NCI-H2171 (cell line): ENCODE measurements at places on chromosomes 2 and 18.
A peak's percentile ranks its signal among the peaks of the same experiment; 100 is the strongest.

DNA sequence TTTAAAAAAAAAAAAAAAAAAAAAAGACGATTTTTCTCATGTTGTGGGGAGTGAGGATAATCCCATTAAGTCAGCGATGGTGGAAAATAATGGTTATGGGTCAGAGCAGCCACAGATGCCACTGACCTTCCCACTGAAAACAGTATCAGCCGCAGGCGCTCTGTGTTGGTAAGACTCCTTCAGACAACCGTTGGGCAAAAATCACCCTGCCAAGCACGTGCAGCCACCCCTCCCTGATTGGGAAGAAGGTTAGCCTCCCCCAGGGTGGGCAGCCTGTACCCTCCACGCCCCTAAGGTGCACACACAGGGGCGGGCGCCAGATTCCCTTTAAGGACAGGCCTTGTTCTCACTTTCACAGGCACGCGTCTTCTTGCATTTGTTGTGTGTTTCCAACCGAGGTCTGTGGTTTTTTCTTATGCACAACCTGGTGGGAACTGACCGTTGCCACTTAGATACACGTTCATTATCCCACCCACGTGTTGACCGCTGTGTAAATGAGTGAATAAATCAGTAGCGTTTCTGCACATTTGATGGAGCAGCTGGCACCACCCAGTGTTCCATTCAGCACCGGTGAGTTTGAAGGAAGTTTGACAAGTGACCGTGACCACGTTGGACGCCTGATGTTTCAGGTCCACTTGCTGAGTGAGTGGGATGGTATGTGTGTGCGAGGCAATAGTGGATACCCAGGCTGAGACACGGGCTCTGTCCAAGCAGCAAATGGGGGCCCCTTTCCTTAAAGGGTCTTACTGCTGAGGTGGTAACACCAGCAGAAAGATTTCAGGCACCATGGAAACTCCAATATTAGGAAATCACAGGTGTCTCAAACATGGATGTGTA lies 197.8 kb downstream of the GBX2 start:
- no peak for DNase-seq

DNA sequence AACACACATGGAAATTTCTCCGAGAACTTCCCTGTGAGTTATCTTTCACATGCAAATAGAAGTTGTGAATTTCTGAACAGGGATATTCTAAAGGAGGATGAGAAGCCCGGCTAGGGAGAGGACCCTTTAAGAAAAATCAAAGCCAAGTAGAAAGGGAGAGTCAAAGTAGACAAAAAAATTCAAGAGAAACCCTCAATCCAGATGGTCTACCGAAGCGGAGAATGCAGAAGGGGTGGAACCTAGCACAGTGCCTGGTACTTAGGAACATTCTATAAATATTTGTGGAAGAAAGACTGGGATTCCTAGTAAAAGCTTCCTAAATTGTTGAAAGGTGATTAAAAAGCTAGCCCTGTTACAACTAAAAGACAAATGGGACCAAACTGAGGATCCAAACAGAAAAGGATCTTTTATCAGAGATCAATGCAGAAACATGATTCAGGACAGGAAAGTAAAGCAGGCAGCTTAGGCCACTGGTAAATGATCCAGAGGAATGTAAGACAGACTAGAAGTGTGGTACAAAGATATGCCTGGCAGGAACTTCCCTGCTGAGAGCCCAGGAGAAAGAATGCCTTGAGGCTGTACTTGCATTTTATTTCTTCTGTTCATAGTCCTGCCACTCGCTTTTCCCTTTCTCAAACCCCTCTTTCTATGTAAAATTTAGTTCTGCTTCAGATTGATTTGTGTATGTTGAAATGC lies 19.5 kb upstream of the GLS start:
- DNase-seq: no peak

- no peak for DNase-seq
Observed at GRCh38 chr2:37224063-37224462, 7.3 kb downstream of the CEBPZ start.

DNA sequence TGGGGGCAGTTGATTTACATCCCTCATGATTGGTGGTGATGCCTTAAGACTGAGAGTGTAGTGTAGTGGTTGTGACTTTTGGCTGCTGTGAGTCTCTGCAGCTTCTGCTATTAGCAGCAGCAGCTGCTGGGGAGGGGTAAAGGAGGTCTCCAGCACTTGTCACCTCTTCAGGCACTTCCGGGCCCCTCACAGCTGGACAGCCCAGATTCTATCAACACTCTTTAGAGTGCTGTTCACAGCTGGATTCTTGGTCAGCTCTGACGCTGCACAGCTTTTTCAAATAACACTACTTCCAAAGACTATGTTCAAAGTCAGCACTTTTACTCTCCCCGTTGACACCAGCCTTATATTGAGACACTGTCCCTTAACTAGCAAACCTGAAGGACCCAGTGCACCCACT lies 396.0 kb downstream of the MEIS1 start:
- DNase-seq: no peak

DNA sequence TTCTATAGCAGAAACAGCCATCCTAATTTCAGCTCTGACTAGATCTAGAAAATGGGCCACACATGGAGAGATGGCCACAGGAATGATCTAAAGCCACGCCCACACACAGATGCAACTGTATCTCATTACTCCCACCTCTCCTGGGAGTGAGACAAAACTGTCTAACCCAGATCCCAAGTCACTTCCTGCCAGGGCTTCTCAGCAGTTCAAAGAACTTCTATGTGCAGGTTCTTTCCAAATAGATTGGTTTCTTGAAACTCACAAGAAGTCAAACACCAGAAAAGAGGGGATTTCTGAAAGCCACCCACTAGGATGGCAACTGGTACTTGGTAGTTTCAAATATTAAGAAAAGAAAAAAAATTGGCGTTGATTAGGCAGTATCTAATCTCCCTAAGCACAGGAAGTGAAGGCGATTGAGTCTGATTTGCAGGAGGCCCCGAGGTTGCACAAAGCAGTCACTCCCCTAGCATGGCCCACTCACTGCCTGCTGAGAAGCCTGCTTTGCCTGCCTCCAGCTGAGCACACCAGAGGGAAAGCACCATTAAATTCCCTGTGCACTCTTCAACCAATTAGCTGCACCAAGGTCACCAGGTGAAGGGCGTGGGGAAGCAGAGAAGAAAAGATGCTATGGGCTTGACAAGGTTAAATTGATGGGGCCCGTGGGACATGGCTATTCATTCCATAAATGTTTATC lies 51.1 kb downstream of the PAPOLG start:
- peak; percentile 51 for DNase-seq

DNA sequence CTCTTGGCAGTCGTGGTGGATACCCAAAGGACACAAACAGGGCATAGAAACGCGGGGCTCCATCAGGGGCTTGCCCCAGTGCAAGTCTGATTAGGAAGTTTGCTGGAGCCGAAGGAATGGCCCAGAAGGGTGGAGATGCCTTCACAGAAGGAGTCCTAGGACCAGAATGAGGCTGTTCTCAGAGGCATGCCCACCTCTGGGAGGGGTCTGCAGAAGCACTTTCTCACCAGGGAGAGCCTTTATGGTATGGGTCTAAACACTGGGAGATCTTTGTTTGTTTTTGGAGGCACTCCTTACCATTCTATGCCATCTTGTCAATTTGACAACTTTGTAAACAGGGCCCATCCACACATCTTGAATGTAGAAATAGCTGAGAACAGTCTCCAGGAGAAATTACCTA lies 75.0 kb downstream of the CRIM1 start:
- DNase-seq: no peak

DNA sequence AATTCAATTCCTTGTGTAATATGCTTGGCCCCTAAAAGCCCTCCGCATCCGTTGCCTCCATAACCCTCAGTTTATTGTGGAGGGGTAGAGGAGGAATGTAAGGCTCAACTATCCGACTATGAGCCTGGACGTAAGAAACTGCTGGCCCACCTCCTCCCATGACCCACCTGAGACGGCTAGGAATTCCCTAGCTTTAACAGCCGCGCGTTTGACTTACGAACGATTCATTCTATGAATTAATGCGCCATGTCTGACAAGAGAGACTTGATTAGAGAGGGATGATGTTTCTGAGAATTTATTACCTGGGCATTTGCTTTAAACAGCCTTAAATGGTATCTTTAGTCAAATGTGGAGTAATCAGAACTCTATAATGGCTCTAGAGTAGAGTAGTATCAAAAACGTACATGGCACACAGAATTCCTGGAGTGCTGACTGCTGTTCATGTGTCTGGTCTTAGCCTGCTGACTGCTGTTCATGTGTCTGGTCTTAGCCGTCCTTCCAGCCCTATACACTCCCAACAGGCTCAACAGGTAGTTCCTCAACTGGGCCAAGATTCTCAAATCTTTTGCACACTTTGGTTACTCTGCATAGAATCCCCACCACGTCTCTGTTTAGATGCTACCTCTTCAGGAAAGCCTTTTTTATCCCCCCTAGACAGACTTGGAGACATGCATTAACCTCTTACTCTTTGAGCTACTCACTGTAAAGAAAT lies 899 bp upstream of the GFPT1 start:
- no peak for DNase-seq
